ENCODE measurements at places on chromosomes 12 and 14.

GRCh38 chr12:27453421-27453820, 6.9 kb downstream of the SMCO2 start:
- DNase-seq: no peak

GRCh38 chr14:49703965-49704364, 11.0 kb downstream of the KLHDC1 start:
- no peak for DNase-seq

DNA sequence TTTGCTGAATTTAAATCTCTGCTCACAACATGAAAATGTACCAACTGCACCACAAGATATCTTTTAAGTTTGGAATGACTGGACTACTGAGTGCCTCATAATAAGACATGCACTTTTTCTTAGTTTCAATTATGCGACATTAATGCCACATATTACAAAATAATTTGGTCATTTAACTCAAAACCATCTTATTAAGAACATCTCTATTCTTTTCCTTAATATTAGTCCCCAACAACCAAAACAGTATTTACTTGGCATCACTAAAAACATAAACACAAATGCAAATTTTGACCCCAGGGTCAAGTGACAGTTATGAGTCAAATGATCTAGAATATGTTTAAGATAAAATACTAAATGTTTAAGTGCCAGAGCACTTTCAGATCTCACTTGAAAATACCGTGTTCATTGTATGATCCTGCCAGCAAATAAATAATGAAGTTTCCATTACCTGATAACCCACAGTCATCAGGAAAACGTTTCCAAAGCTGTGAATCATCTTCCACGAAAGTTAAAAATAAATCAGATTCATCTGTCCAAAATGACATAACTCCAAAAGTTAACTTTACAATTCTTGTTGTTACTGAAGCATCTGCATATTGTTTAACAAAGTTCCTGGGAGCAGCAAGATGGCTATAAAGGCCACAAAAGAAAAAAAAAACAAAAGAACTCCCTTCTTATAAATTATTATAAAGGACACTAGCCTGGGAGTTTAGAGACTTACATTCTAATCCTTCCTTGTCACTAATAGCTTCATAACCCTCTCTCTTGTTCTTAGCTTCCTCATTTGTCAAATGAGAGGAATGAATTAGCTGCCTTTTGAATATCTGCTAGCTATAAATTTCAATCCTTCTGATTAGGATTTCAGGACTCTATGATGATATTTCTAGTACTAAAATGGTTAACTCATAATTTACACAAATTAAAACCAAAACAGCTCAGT, 30.5 kb upstream of the AP4S1 start:
- peak; percentile 54 for DNase-seq

GRCh38 chr12:3607039-3607720, 116.2 kb downstream of the PRMT8 start:
- no peak for DNase-seq

- no peak for DNase-seq
Measured at GRCh38 chr12:49708851-49709250, 1.6 kb upstream of the FMNL3 start.

GRCh38 chr12:105194947-105195346, 41.0 kb downstream of the APPL2 start:
- DNase-seq: no peak

GRCh38 chr12:101935890-101936746, 58.7 kb downstream of the DRAM1 start:
- DNase-seq: peak; percentile 51

DNA sequence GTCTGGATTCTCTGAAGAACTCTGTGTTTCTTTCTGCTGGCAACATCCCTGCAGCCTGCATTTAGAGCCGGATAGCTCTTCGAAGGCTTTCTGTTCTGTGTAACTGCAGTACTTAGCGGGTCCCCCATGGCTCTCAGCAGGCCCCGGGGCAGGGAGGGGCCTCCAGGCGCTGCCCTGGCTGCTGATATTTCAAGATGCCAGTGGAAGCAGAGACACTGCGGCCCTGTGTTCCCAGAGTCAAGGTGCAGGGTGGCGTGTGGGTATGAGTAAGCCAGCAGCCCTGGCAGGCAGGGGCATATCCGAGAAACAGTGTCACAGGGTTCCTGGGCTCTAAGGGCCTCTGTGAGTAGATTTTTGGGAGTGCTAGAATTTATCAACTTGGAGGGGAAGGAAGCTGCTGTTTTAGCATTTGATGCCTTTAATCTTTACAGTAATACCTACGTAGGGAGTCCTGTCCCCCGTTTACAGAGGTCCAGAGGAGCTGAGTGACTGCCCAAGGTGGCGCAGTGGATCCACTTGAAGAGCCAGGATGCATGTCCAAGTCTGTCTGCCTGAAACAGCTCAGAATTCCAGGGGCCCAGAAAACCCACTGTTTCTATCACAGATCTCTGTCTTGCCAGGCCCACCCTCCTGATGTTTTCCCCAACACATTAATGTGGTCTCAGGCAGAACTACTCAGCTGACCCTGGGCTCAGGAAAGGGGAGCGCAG, 16.2 kb downstream of the ESRRB start:
- no peak for DNase-seq

DNA sequence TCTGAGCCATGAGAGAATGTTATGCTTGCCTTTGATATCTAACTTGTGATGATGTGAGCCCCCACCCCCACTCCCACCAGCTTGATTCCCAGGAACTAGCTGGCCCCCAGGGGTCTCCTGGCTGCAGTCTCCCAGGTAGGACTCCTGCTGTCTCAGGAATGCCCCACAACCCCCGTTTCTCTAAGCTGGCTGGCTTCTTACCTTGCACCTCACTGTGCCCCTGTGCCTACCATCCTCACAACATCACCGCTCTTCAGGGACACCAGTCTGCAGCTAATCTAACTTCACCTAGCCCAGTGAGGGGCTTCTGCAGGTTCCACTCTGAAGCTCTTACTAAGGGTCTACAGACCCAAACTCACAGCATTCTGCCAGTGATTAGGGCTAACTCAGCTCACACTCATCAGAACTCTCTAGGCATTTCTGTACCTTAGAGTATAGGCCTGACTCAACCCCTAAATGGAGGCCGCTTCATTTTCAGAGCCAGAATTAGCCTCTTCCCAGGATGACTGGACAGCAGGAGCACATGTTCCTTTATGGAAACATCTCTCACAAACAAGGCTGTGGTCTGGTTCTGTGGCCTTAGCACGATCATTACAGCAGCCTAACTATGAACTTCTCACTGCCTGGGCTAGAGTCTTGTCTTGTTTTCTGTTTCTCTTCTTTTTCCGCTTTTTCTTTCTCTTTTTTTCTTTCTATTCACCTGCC, 72.8 kb upstream of the IFNG-AS1 start:
- DNase-seq: no peak

DNA sequence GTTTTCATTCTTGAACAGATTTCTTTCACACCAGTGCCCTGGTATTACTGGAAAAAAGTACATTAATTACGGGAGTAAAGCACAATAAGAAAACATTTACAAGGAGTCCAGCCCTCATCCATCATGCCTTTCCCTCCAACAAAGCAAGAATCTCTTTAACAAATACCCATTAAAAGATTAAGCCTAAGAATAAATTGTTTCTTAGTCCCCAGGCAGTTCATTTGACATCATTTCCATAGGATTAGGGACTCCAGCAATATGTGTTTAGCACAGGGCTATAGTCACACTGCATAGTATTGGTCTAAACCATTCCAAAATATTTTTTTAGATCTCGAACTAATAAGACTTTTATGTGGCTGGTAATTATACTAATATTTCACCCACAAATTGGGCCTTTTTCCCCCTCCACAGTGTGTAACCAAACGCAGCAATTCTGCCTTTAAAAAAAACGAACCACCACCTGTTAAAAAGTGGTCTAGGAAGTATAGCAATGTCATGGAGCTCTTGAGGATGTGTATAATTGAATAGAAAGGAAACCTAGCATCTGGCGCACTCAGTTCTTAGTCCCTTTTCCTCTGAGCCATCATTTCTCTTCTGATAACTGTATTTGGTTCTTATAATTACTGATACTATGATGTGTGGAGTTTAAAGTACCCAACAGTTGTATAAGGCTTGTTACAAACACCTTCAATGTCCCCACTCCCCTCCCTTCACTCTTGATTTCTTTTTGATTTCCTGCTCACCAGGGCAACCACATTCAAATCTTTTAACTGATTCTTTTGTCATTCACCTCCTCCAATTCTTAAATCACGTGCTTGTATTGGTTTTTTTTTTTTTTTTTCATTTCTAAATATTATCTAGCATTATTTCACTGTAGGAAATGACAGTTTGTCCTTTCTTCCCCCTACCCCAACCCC, 138.7 kb downstream of the ETV6 start:
- no peak for DNase-seq

DNA sequence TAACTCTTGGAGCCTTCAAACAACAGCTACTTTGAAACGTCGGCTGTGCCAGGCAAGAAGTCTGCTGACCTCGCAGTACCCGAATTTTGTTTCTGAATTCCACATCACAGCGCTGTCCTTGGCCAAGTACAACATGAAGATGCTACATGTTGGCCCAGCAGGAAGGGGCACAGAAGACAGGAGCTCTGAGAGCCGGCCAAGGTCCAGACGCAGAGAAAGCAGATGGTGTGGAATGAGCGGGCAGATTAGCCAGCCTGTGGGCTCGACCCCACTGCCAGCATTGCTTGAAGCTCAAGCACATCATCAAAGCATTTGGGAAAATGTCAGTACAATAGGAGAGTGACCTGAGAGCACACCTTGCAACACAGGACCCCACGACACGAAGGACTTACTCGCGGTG, 64.5 kb downstream of the FZD10 start:
- no peak for DNase-seq

DNA sequence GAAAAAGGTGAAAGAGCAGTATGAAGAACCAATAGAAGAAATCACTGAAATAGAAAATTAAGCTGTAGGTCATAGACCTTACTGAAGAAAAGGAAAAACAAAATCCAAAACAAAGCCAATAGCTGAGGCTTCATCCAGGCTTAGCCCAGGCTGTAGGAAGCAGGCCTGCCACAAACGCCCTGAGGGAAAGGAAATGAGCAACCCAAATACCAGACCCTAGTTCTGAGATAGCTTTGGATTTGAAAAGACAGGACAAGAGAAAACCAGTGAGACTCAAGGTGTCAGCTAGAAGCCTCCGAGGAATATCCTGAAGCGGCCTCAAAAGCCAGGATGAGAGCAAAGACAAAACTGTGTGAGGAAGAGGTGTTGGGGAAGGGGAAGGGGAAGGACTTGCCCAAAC, 79.2 kb downstream of the FERMT2 start:
- DNase-seq: no peak

DNA sequence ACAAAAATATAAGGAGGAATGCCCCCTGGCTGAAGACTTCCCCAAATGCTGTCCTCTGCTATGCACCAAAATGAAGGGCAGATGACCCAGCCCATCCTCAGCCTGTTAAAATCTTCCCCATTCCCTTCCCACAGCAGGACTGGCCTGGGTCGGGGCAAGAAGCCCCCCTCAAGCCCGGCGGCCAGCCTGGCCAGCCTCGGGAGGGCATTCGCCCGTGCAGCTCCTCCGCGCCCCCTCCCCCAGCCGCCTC, 413 bp downstream of the RARG start:
- DNase-seq: no peak

- DNase-seq: no peak
Measured at GRCh38 chr12:48024735-48025134, 20.5 kb upstream of the COL2A1 start.

DNA sequence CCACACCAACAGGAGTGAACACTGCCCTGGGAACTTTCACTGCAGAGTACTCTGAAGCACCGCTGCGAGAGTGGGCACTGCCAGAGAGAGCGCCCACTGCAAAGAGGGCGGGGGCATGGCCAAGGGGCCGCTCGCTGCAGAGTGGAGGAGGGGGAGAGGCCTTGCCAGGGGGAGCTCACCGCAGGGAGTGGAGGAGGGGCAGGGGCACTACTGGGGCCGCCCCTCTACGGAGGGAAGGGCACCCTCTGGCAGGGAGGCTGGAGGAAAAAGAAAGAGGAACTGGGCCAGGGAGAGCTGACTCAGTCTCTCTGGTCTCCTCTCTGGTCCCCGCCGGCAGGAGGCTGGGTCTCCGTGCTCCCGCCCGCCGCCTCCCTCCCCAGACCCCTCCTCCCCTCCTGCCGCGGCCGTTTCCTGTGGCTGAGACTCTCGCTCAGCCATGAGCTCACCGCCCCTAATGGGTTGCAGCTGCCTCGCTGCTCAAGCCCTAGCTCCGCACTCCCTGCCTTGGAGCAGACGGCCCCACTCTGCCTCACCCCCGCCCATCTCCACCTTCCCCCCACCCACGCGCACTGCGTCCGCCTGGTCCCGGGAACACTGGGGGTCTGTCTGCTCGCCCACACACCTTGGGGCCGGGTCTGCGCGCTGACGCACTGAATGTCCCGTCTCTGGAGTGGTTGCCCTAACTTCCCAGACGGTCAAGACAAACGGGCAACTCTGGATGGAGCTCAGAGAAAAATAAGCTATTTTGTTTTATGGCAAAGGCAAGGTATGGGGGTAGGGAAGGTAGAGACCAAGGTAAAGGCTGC, 1.3 kb downstream of the ARHGEF40 start:
- DNase-seq: peak; percentile 88

DNA sequence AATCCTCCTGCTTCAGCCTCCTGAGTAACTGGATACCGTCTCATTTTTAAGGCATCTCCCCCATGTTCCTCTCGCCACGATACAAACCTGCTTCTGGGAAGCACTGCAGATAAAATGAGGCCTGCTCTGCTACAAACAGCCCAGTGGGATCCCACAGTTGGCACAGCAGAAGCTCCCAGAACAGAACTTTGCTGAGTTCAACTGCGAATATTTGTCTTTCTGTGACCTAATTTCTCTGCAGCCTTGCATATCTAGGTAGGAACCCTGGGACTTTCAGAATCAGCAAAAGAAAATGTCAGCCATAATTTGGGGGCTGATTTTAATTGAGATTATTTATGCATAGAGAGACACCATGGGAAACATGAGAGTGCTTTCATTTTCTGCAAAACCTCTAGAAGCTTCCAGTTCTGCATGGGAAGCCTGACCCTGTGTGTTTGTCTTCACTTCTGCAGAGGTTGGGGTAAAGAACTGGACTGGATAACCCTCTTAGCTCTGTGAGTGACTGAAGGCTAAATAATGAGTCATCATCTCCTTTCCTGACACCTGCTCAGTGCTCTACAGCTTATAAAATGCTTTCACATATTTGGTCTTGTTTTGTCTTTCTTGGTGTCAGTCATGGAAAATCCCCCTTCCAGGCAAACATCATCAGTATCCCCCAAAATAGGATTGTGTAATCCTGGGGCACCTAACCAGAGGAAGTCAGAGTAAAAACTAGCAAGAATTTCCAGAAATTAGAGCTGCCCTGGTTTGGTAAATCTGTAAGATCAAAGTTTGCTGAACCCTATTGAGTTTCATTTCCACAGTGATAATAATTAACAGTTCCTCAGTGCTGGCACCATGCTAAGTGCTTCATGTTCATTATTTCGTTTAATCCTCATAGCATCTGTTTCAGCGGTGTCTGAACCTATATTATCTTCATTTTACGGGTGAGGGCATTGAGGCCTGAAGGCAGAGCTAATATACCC, 185.8 kb downstream of the SLC15A4 start:
- DNase-seq: no peak

DNA sequence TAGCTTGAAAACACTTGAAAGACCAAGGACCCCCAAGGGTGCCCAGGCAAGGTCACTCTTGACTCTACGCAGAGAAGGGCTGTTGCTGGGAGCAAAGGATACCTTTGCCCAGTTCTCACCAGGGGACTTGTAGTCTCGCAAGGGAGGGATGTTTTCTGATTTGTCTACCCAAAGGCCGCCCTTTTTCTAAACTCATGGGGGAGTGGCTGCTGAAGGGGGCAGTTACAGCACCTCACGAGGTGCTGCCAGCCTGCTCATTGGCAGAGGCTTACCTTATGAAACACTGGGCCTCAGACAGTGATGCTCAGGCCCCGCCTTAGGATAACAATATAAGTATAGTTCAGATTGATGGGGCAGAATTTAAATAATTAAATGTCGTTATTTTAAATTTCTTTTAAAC, 107.0 kb downstream of the ETV6 start:
- DNase-seq: no peak
